Activated T-helper 2 cell treated with anti-CD3 and anti-CD28 coated beads, Interferon-gamma antibody, Interleukin-2, Interleukin-4, amounts not matched to agents 10 μg/mL and 5 μg/mL and 100 μg/mL, durations not matched to agents 14 hours and 24 hours and 36 hours (primary cell): ENCODE measurements at places on chromosomes 12 and 14.

DNA sequence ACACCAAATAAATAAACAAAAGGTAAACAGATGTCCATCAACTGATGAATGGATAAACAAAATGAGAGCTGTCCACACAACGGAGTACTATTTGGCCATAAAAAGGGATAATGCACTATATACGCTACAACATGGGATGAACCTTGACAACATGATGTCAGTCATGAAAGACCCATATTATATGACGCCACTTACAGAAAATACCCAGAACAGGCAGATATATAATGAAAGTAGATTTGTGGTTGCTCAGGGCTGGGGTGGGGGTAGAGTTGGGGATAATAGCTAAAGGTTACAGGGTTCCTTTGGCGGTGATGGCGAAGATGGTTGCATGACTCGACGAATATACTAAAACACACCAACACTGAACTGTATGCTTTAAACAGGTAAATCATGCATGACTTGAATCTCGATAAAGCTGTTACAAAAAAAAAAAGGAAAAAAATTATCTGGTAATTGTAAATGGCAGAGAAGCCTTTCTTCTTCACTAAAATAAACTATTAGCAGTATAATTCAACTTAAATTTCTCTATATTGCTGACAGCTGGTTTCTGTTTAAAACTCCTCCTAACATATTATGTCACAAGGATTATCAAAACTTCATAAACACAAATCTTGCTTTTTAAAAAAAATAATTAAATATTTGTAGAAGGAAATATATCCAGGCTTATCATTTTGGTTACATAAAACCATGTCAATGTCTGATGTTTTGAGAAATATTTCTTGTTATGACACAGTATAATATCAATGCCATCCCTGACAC is 13.9 kb downstream of the CDC42BPB start:
- DNase-seq, result no peak

GRCh38 chr12:94855853-94856252 is 147.6 kb downstream of the NDUFA12 start:
- DNase-seq, result no peak

GRCh38 chr12:67795236-67795635 is 146.7 kb downstream of the DYRK2 start:
- DNase-seq, result no peak

GRCh38 chr12:119949145-119949544 is 39.9 kb upstream of the BICDL1 start:
- DNase-seq, result no peak

DNA sequence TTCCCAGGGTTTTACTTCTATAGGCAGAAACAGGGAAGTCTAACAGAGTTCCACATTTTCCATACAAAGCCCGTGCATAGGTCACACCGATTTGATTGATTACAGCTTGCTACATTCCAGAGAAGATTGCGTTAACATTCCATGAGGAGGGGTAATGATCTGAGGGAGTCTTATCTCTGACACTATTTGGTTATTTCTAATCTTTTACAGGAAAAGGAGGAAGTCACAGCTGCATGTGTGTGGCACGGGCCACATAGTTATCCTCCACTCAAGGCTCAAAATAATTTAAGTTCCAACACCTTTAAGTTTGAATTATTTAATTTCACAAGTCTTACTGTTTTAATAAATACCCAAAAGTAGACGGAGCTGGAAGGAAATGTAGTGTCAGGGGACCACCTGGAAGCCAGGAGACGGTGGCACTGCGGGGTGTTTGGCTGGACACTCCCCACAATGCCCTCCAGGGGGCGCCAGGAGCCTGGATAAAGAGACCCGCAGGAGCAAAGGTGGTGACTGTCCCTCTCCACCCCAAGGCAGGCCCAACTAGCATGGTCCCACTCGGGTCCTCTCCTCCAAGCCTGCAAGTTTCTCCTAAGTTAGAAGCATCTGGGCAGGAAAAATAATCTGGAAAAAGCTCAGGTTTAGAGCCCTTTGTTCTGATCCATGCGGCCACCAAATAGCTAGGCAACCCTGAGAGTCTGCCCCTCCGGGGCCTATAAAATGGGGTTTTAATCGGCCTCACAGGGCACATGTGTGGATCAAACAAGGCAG is 20.2 kb downstream of the KRT8 start:
- peak; percentile 62 for DNase-seq

DNA sequence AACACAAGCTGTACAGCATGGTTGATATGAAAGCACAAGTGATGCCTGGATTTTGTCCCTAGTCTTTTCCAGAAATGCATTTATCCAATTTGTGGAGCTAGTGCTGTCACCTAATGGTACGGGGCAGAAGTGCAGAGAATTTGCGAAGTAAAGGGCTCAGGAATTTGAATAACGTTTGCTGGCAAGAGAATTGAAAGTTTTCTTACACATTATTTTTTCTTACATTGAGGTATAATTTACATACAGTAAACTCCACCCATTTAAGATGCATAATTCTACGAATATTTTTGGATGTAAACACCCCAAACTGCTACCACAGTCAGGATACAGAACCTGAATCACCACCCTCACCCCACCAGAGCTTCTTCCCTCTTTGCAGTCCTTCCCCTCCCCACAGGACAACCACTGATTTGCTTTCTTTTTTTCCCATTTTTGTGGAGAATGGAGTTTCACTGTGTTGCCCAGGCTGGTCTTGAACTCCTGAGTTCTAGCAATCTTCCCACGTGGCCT is 3.5 kb downstream of the AICDA start:
- DNase-seq, result no peak

DNA sequence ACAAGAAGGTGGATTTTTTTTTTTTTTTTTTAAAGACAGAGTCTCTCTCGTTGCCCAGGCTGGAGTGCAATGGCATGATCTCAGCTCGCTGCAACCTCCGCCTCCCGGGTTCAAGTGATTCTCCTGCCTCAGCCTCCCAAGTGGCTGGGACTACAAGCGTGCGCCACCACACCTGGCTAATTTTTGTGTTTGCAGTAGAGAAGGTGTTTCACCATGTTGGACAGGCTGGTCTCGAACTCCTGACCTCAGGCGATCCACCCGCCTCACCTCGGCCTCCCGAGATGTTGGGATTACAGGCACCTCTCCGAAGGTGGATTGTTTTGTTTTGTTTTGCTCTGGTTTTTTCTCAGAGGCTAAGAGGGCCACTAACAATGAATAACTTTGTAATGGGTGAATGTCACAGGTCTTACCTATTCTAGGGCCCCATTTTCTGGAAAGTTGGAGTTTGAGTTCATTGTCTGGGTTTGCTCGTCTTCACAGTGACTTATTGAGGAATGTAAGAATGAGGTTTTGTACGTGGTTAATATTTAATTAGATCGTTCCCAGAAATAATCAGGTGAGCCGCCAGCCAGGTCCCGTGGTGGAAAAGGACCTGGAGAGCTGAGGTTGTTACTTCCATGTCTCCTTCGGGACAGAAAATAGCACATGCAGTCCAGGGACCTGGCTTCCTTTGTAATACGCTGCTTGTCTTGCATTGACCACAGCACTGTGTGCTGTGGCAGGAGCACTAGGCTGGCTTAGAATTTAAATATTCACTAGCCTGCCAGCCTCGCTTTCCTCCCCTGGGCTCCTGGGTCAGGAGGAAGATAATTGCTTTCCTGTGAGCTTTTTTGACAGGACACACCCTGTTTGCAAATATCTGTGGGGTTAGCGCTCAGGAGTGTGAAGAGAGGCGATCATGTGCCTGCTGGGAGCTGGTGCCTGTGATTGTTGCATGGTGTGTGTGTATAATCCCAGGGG is 2.3 kb downstream of the HIP1R start:
- no peak for DNase-seq

DNA sequence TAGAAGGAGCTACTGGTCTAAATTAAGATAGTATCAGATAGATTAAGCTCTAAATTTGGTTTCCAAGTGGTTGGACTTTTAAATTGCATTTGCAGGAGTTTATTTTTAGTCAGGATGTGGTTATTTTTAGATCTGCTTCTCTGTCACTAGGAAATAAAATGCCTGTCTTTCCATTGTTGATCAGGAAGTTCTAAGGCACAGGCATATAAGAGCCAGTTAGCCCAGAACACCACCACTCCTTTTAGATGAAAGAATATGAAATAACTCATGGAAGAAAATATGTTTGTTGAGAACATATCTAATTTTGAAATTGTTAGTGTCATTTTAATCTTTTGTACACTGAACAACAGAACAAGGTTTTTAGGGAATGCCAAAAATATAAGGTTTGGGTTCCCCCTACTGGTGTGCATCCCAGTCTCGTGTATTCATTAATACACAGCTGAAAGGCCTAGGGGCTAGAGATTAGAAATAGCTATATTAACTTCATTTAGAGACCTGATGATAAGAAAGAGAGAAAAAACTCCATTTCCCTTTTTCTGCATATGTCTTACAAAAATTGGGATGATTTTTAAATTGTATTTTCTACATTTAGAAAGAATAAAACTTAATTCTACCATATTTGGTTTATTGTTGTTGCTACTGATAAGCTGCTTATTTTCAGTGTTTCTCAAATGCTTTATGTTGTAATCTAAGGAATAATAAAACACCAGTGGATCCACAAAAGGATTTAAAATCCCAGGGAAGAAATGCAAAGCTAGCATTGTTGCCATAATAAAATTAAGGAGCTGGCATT is 67.2 kb downstream of the RIC8B start:
- DNase-seq, result no peak

GRCh38 chr12:92506891-92507290 is 195.9 kb upstream of the PLEKHG7 start:
- DNase-seq, result no peak

GRCh38 chr12:124684971-124685688 is 117.7 kb upstream of the NCOR2 start:
- no peak for DNase-seq

DNA sequence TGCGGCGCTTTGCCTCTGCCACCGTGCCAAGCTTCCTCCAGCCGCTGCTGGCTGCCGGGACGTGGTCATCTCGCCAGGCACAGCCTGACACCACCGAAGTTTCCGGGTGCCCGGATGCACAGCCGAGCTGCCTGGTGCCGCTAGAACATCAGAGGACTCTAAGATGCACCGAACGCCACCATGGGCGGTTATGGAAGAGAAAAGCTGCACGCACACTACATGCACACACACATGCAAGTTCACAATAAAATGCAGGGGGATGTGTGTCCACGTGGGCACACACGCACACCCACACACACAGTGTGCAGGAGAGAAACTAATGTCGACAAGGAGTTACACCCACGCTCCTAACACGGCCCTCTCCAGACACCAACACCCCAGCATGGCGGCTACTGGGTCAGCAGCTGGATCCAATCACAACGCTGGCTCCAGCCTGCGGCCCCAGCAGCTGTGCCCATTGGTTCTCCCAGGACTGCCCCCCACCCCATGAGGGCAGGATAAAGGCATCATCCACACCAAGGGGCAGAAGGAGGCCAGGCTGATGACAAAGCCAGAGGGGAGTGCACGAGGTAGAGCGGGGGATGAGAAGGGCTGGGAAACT is 82.7 kb downstream of the BCL11B start:
- peak; percentile 61 for DNase-seq

- DNase-seq, result no peak
Measured at GRCh38 chr12:85367936-85368335, 87.9 kb downstream of the ALX1 start.

DNA sequence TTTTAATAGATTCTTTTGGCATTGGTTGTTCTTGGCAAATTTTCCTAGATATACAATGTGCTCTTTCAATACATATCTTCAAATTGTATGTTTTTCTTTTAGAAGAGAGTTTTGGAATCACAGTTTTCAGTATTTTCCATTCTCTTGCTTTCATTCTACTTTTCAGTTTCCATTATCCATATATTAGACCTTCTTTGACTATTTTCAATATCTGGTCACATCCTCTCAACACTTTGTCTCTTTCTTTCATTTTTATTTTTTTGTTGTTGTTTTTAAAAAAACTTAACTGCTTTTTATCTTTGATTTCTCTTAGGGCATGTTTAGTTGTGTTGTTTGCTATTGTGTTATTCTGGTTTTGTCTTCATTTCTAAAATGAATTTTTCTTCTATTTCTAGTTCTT is 59.9 kb upstream of the CLMN start:
- DNase-seq, result no peak

DNA sequence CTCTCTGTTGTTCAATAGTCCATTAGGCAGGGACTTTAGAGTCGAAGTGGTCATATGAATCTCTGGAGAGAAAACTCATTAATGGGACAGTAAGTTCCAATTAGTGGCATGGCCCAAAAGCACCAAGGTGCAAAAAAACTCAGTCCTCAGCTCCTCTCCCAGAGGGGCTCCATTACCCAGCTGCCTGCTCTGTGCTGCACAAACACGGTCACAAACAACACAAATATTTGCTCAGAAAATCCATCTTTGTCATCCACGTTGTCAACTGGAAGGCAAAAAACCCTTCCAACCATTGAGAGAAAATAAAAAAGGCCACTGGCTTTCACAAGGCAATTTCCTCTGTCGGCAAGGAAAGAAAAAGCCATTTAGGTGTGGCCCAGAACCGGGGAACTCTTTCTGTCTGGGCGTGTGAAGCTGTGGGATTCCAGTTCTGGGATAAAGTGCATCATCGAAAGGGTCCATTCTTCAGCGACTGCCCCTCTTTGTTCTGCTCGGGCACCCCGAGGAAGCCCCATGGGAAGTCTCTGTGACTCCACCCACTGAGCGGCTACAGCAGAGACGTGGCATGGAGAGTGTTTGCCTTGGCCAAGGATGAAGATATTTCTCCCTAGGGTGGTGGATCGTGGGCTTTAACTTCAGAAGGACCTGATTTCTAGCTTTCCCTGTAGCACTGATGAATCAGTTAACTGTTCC is 137.6 kb downstream of the VRK1 start:
- DNase-seq, result no peak

GRCh38 chr14:34853041-34853440 is 22.1 kb downstream of the BAZ1A start:
- DNase-seq, result no peak

GRCh38 chr12:116015525-116015924 is 262.0 kb downstream of the MED13L start:
- no peak for DNase-seq

- no peak for DNase-seq
Measured at GRCh38 chr14:104203071-104203425, 64.7 kb downstream of the KIF26A start.

- DNase-seq, result no peak
Measured at GRCh38 chr14:31717294-31718085, 156.3 kb downstream of the NUBPL start.

GRCh38 chr12:44616402-44616801 is 259.7 kb downstream of the NELL2 start:
- DNase-seq, result no peak

GRCh38 chr12:31790759-31791158 is 61.9 kb upstream of the AMN1 start:
- DNase-seq, result no peak
